CD4-positive, alpha-beta T cell (primary cell): ENCODE measurements at places on chromosomes 2 and 18. TPM values are rescaled to one million over a fixed set of nuclear protein-coding genes. Genes with fewer than 3 reads are reported as not detected.
A peak's percentile ranks its signal among the peaks of the same experiment; 100 is the strongest.

ALKAL2 gene
- not detected for total RNA-seq

TMEM247 gene
- total RNA-seq, result not detected

ZEB2 gene
- total RNA-seq, result 12.3 TPM

- no peak for DNase-seq
Measured at GRCh38 chr2:145798419-145798818, 1278.5 kb upstream of the ZEB2 start.

GRCh38 chr2:171308280-171309054 lies 125.3 kb downstream of the METTL8 start:
- no peak for DNase-seq

ALPP gene
- not detected for total RNA-seq

- no peak for DNase-seq
Measured at GRCh38 chr2:128513961-128514283, 195.3 kb upstream of the HS6ST1 start.

- DNase-seq, result no peak
Measured at GRCh38 chr2:76039505-76039904, 328.8 kb upstream of the GCFC2 start.

C2orf15 gene
- total RNA-seq, result 2.1 TPM

- DNase-seq, result no peak
Measured at GRCh38 chr2:86285571-86285970, 51.9 kb downstream of the REEP1 start.

GRCh38 chr2:101752716-101753616 lies 55.5 kb downstream of the MAP4K4 start:
- DNase-seq, result no peak

CSRNP3 gene
- total RNA-seq, result not detected

DNA sequence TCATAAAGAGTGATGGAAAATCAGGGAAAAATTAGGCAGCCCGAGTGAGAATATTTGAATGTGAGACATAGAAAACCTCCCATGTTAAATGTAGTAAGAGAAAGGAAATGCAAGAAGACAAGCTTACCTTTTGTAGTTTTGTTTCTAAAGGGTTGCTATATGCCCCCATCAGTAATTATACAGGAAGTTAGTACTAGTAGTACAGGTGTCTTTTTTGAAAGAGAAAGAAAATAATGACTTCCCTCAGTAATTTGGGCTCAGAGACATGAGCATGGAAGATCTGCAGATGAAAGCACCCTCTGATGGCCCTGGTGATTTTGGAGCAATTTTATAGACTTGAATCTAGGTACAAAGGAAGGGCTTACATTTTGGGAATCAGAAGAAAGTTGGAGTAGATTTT lies 80.8 kb downstream of the RHBDD1 start:
- DNase-seq, result no peak

DNA sequence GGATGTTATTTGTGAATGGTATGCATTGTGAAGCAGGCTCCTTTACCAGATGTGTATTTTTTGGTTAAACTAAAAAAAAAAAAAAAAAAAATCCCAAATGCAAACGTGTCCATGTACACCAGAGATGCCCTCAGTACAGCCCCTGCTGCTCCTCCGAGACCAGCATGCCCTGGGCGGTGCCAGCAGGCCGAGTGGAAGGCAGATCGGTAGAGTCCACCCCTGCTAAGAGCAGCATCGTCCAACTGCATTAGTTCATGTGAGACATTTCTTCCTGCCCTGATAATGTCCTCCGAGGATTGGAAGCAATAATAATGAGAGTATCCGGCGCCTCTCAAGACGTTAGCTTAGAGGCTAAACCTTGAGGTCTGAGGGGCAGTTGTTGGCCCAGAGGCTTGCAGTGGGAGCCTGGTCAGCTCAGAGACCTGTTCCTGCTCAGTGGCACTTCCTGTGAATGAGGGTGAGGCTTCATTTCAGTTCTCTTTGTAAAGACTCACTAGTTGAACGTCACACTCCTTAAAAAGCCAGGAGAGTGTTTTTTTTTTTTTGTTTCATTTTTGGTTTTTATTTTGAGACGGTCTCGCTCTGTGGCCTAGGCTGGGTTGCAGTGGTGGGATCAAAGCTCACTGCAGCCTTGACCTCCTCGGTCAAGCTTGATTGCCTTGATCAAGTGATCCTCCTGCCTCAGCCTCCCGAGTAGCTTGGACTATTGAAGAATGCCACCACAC lies 5.6 kb downstream of the SLC66A3 start:
- no peak for DNase-seq

DNA sequence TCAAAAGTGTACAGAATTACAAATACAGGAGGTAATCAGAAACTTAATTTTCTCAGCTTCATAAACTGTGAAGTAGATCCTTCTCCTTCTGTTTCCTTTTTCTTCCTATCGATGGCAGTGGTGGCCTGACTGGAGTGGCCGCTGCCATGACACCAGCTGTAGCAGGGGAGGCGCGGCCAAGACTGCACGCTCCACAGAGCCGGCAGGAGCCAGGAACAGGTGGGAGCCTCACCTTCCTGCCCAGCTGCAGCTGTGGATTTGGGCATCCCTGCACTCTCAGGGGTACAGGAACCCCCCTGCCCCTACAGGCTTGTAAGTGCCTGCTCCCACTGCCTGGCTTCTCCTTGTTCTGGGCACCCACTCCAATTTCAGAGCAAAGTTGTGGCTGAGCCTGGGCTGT lies 76.1 kb downstream of the EPB41L3 start:
- DNase-seq, result no peak

WNT10A gene
- total RNA-seq, result 6.6 TPM

ASB1 gene
- 19.6 TPM for total RNA-seq

DNA sequence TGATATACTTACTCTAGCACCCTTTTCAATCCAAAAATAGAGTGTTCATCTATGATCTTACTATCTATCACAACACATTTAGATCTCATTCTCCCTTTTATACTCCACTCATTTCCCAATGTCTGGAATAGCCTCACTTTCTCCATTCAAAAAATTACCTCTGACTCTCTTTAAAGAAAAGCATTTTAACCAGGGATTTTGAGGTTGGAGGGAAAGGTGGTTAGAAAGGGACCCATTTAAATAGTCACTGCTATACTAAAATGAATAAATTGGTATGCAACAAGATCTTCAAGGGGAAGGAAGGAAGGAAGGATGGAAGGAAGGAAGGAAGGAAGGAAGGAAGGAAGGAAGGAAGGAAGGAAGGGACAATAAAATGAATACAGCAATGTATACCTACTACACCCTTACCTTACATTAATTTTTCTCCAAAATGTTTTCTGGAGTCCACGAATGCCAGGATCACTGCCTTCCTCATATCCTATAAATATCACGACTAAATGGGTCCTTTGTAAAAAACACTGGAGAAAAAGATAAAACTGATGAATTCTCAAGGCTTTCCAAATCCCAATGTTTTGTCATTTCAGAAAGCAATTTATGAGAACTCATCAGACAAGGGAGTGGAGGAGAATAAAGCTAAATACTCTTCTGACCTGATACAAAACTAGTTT lies 202.7 kb downstream of the ZEB2 start:
- no peak for DNase-seq

KCNK3 gene
- total RNA-seq, result not detected

IL18RAP gene
- total RNA-seq, result 2.3 TPM

PPP4R3B gene
- total RNA-seq, result 50.3 TPM

DNA sequence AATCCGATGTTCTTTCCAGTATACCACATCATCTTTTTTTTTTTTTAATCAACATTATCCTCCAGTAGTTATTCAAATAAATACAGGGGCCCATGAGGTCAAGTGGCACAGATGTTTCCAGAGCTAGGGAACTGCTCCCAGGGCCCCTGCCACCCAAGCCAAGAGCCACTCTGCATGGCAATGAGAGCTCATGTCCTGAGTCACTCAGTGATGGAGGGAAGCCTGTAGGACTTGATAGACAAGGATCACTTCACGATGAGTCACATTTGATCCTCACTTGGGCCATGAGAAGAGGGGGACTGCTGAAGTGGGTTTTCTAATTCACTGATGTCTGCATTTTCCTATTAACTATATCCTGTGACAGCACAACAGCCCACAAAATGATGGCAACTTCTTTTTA lies 127.0 kb upstream of the PKDCC start:
- DNase-seq, result no peak

GRCh38 chr2:118222273-118222594 lies 134.0 kb downstream of the INSIG2 start:
- no peak for DNase-seq

ZSWIM2 gene
- total RNA-seq, result not detected

ARHGAP28 gene
- not detected for total RNA-seq

- DNase-seq, result no peak
Measured at GRCh38 chr18:33459612-33460011, 19.1 kb upstream of the CCDC178 start.

DNA sequence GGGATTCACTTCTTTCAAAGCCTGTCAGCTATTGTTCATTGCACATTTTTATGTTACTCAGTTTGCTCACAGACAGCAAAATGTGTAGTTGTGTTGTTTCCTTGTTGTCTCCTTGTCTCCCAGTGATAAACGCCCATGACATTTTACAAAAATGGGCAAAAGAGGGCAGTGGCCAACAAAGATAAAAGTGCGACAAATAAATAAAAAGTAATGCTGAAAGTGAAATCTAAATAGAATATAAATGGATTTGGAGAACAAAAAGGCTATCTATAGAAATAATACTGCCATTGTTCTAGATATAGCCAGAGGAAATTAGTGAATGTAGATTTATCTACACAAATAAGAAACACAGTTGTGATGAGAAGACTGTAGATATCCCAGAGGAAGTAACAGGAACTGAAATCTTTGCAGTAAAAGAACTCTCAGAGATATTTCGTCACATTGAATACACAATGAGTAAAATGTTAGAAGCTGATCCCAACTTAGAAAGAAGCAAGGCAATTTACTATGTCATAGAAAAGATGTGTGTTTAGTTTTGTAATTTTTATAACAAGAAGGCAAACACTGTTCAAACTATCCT lies 1186.2 kb upstream of the FAM98A start:
- DNase-seq, result no peak

ALPG gene
- not detected for total RNA-seq

GRCh38 chr2:134766583-134766982 lies 47.8 kb upstream of the TMEM163 start:
- no peak for DNase-seq

ANTXR1 gene
- not detected for total RNA-seq

RFTN2 gene
- not detected for total RNA-seq

GRCh38 chr2:12897181-12897580 lies 180.4 kb downstream of the TRIB2 start:
- DNase-seq, result peak; percentile 36

DSG1 gene
- total RNA-seq, result not detected

REG3G gene
- not detected for total RNA-seq

DNA sequence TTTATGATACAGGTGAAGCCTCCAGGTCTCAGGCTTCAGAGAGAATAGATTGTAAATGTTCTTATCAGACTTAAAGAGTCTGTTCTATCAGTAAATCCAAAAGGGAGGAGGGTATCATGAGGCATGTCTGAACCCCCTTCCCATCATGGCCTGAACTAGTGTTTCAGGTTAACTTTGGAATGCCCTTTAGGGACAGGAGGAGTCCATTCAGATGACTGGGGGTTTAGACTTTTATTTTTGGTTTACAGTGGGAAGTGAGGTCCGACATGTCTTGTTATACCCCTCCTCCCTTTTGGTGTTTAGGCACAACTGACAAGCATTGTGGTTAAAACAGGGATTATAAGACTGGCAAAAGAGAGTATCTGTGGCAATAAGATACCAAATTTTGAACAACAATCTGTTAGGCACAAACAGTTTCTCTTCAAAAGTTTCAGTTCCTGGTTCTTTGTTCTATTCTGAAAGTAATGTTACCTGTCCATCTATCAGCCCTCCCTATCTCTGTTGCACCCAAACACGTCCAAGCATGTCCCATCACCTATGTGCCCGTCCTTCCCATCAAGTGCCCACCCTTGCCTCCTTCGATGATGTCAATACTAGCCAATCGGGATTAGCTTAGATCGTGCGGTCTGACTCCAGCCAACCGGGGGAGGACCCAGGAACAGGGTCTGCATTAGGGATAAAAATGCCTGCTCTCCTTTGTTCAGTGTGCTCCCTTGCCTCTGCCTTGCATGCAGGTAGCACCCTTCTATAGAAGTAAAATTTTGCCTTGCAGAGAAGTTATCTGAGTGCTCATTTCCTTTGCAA lies 16.4 kb downstream of the TCF23 start:
- no peak for DNase-seq

TAF1B gene
- 9.9 TPM for total RNA-seq

YIPF4 gene
- total RNA-seq, result 9.7 TPM

DNA sequence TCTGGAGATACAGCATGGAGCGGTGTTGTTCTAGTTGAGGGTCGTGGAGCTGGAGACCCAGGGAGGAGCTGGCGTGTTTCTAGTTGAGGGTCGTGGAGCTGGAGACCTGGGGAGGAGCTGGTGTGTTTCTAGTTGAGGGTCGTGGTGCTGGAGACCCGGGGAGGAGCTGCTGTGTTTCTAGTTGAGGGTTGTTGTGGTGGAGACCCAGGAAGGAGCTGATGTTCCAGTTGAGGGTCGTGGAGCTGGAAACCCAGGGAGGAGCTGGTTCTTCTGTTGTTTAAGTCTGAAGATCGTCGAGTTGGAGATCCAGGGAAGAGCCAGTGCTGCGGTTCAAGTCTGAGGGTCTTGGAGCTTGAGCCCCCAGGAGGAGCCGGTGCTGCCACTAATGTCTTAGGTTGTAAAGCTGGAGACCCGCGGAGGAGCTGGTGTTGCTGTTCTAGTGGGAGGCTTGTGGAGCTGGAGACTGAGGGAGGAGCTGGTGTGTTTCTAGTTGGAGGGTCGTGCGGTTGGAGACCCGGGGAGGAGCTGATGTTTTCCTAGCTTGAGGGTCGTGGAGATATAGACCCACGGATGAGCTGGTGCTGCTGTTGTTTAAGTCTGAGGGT lies 155.3 kb downstream of the RTP5 start:
- peak; percentile 15 for DNase-seq

GRCh38 chr2:175571078-175571653 lies 389.7 kb upstream of the ATP5MC3 start:
- no peak for DNase-seq

LBX2 gene
- not detected for total RNA-seq

DNA sequence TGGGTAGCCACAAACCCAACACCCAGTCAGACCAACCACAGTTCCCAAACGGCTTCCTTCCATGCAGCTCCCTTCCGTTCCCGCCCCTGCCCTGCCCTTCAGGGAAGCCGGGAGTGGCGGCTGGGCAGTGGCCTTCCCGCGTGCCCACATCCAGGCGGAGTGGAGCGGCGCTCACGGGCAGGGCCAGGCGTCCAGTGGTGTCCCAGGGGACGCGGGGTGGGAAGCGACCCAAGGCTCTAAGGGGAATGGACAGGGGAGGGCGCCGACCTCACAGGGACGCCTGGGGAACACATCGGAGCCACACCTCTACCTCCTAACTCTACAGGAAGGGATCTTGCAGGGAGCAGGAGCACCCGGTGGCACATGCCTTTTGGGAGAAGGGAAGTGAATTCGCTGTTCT lies 225.9 kb upstream of the MGAT5 start:
- DNase-seq, result no peak

DNA sequence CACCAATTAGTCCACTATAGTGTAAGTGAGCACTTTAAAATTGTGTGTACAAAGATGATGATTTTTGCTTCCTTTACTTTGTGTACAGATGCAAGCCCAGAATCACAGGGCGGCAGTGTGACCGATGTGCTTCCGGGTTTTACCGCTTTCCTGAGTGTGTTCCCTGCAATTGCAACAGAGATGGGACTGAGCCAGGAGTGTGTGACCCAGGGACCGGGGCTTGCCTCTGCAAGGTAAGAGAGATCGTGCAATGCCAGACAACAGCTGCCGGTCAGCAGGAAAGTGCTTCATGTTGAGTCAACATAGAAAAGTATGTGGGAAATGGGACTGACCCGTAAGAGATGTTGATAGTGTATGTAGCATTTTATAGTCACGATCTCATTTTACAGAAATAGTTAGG lies 156.8 kb upstream of the TTC39C start:
- no peak for DNase-seq

VSNL1 gene
- not detected for total RNA-seq
